ENCODE measurements at places on chromosomes 16 and 17.

DNA sequence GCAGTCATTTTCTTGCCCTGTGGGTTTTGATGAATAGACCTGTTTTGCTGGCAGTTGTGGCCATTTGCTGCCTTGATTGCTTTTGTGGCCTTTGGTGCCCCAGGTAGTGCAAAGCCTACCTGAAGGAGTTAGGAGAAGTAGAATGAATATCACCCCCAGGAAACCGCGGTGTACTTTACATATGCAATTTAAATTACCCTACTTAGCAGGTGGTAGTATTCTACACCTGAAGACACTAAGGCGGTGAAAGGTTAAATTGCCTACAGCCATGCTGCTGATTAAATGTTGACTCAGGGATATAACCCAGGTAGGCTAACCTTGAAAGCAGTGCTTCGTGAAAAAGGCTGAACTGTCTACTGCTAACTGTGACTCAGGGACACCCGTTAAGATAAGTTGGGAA lies 27.2 kb upstream of the WWOX start:
- no peak for DNase-seq

GRCh38 chr16:79790854-79791253 lies 190.3 kb upstream of the MAF start:
- no peak for DNase-seq

DNA sequence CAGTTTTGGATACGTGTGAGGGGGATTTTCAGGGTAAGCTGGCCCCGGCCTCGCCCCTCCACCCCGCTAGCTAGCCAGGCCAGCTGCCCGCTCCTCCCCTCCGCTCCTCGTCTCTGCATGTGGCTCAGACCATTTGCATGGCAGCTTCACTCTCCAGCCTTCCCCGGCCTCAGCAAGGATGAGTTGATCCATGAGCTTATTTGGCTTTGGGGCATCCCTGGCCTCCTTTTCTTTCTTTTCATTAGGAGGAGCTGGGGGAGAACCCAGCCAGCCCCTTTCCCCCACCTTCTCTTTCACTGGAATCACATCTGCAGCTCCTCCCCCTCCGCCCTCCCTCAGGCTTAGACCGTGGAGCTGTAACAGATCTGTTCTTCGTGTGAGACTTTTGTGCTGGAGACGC lies 30.7 kb downstream of the ELAC2 start:
- no peak for DNase-seq

GRCh38 chr17:64005734-64006167 lies 7.6 kb downstream of the PRR29 start:
- DNase-seq: no peak

DNA sequence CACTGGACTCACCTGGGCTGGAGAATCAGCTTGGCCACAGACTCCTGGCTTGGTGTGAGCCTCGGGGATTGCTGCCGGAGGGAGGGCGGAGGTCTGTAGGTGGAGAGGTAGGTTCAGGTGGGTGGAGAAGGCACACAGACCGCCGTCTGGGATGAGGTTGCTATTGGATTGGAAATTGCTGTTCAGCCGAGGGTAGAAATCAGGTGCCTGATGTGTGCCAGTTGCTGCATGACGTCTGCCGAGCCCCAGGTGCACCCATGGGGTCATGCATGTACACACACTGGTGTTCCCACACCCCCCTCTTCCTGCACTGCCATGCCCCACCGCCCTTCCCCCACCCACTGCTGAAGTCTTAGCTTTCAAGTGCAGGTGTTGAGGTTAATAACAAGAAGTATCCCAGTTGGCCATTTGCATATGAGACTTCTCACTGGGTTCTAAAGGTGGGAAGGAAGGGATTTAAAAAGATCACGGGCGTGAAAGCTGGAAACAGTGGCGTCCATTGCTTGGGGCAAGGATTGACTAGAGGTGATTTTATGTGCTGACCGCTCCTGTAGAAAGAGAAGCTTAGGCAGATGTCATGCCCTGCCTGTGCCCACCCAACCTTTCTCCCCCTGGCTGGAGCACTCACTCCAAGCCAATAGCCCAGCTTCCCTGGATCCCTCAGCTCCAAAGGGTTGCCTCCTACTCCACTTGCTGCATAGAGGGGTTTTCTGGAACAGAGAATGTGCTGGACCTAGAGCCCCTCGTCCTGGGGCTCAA lies 193.6 kb downstream of the CCDC182 start:
- DNase-seq: no peak

GRCh38 chr16:27960619-27961295 lies 102.8 kb downstream of the GSG1L start:
- no peak for DNase-seq

GRCh38 chr16:53944025-53944424 lies 240.1 kb downstream of the FTO start:
- no peak for DNase-seq

Data from brain microvascular endothelial cell (primary cell).